Articular chondrocyte of knee joint (primary cell): ENCODE measurements at places on chromosomes 7 and 10. TPM values are rescaled to one million over a fixed set of nuclear protein-coding genes. Genes with fewer than 3 reads are reported as not detected.

The AOAH gene
- 0.43 TPM in 1 of 2 replicates, not detected in the other for total RNA-seq

The GPR85 gene
- total RNA-seq: 0.54 and 0.65 TPM in 2 replicates

The NUTM2A gene
- 0.22 and 0.39 TPM in 2 replicates for total RNA-seq

The PDE6C gene
- not detected in 2 replicates for total RNA-seq

The PSPH gene
- total RNA-seq: 20.9 and 23.9 TPM in 2 replicates

The COBL gene
- total RNA-seq: 0.11 and 0.13 TPM in 2 replicates

The TCAF2 gene
- total RNA-seq: 7.0 and 8.2 TPM in 2 replicates

The SFTPD gene
- total RNA-seq: 0.32 and 0.39 TPM in 2 replicates

The PALD1 gene
- total RNA-seq: 1.8 and 4.3 TPM in 2 replicates

The DENND2A gene
- total RNA-seq: 0.78 and 0.97 TPM in 2 replicates

The LHFPL3 gene
- not detected in 2 replicates for total RNA-seq

The FAM180A gene
- 53.3 and 53.4 TPM in 2 replicates for total RNA-seq

The RUFY2 gene
- 42.9 TPM in 2 replicates for total RNA-seq

The GRID2IP gene
- total RNA-seq: under 0.01 and 0.11 TPM in 2 replicates

The ELAPOR2 gene
- total RNA-seq: 4.7 and 10.5 TPM in 2 replicates

The CPEB3 gene
- 2.4 and 2.9 TPM in 2 replicates for total RNA-seq
